SW 1271 (cell line): ENCODE measurements at places on chromosomes 11 and 22.

DNA sequence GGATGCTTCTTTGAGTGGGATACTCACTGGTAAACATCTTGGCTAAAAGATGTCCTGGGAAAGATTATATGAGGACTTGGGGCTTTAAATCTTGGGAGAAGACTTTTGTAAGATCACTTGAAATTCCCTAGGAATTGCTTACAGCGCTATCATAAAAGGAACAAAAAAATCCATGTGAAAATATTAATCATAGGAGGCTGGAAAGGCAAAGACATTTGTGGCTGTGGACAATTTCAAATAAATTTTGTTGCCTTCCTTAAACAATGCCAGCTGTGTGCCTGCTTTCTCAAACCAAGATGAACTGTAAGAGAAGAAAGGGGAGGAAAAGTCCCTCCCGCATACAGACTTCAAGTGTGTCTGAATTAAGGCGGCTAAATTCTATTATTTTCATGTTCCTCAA, 75.6 kb downstream of the SNX19 start:
- no peak for DNase-seq

GRCh38 chr11:27977031-27977430, 130.9 kb downstream of the KIF18A start:
- no peak for DNase-seq

DNA sequence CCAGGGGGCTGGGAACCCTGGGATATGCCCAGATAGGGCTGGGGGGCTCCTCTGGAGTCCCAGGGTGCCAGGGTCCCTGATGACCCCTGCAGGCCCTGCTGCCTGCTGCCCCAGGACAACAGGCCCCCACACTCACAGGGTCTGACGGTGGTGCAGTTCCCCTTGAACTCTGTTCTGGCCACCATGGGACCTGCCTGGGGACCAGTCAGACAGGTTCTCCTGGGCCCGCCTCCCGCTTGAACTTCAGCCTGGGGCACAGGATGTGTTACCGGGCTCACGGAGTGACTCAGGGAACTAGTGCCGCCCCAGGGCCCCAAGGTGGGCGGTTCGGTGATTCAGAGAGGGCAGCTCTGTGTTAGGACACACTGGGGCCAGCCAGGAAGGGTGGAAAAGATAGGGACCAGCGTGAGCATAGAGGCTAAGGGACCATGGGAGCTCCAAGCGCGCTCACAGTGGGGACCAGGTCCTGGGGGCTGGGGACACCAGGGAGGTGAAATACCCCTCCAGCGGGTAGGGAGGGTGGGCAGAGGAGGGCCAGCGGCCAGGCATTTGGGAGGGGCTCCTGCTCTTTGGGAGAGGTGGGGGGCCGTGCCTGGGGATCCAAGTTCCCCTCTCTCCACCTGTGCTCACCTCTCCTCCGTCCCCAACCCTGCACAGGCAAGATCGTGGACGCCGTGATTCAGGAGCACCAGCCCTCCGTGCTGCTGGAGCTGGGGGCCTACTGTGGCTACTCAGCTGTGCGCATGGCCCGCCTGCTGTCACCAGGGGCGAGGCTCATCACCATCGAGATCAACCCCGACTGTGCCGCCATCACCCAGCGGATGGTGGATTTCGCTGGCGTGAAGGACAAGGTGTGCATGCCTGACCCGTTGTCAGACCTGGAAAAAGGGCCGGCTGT, 21.5 kb upstream of the TXNRD2 start:
- DNase-seq, result peak; percentile 57

DNA sequence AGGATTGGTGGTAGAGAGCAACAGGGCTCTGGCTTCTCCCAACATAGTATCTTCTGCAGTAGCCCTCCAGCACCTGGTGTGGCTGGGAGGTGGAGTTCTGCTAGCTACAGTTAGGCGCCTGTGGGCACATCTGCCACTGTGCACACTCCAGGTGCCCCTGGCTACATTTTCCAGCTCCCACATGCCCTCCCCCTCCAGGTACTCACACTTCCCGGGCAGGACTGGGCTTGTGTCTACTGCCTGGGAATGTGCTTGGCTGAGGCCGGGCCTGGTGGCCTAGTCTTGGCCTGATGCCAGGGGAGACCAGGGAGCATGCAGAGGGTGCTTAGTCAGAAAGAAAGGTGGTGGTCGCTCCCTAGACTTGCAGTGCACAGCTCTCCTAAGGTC, 15.8 kb downstream of the PHLDB1 start:
- peak; percentile 43 for DNase-seq

DNA sequence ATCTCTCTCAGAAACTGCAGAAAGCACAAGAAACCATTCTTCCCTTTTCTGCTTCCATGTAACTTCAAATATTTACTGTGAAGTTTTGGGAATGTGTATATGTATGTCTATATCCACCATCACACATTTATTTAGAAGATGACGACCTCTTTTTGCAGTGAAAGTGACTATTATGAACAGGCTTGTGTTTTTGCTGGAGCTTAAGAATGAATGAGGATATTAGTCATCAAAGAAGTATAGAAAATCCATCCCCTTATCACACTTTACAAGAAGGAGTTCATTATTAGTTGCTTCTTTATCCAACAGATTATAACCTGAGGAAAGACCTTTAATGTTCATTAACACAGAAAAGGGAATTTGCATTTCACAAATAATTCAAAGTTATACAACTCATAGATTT, 21.1 kb upstream of the SLC5A12 start:
- DNase-seq, result no peak

GRCh38 chr22:27144321-27144720, 486.9 kb downstream of the MIAT start:
- DNase-seq, result no peak

DNA sequence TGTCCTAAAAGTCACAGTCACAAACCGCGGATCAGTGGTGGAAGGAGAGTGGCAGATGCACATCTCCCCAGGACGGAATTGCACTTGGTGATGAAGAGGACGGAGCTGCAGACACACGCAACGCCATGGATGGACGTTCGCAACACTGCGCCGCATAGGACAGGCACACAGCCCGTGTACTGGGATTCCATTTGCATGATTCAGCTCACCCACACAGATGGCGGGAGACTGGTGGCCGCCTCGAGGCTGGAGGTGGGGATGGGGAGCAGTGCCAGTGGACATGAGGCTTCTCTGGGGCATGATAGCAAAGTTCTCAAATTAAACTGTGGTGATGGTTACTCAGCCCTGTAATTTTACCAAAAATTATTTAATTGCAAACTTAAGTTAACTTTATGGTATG, 37.4 kb downstream of the DUSP8 start:
- no peak for DNase-seq

GRCh38 chr22:38864361-38865191, 7.4 kb downstream of the CBX6 start:
- no peak for DNase-seq

- no peak for DNase-seq
Observed at GRCh38 chr11:115162919-115163318, 341.3 kb downstream of the CADM1 start.

DNA sequence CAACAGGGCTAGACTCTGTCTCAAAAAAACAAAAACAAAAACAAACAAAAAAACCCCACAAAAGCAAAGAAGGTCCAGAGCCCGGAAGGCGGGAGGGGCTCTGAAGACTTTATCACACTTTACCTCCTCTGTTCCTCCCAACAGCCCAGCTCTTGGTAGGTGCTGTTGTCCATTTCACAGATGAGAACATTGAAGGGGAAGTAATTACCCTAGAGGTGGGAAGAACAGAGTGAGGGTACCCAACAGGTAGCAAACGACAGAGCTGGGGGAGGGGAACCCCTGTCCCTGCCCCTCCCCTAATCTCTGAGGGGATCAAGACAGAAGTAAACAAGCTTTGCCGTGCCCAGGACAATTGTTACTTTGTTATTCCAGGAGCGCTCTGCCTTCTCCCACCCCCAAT, 1.0 kb upstream of the BIK start:
- DNase-seq, result no peak

DNA sequence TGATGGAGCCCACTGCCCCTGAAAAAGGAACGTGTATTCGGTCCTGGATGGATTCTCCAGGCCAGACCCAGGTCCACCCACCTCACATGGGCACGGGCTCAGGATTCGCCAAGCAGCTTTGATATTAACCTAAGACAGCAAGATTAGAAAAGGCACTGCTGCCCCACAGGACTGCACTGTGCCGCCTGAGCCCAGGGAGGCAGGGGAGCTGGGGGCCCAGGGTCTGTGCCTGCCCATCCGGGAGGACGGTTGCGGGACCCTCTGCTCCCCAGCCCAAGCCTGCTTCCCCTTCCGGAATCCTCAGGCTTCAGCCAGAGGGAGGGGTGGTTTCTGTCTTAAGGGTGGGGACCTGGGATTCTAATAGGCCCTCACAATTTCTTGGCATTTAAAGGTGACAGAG, 13.5 kb upstream of the VSIG10L2 start:
- no peak for DNase-seq

GRCh38 chr22:17370026-17370765, 936 bp downstream of the CECR2 start:
- no peak for DNase-seq

DNA sequence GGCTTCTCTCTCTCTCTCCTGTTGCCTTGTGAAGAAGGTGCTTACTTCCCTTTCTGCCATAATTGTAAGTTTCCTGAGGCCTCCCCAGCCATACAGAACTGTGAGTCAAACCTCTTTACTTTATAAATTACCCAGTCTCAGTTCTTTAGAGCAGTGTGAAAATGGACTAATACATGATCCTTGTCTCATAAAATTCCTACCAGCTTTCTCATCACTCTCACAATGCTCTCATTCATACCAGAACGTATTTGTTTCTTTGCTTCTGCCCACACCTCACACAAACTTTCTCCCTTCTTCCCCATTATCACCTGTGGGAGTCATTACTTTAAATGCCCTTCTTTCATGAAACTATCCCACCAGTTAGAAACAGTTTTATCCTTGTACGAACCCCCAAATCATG, 62.7 kb upstream of the ARHGAP42 start:
- no peak for DNase-seq

DNA sequence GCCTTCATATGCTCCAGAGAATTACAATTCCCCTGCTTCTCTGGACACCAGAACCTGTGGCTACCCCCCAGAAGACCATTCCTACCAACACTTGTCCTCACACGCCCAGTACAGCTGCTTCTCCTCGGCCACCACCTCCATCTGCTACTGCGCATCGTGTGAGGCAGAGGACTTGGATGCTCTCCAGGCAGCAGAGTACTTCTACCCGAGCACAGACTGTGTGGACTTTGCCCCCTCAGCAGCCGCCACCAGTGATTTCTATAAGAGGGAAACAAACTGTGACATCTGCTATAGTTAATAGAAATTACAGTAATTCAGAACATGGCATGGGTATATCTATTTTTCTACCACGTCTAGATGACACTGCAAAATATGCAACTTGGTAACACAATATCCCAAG, 9.8 kb downstream of the POU2AF3 start:
- no peak for DNase-seq

DNA sequence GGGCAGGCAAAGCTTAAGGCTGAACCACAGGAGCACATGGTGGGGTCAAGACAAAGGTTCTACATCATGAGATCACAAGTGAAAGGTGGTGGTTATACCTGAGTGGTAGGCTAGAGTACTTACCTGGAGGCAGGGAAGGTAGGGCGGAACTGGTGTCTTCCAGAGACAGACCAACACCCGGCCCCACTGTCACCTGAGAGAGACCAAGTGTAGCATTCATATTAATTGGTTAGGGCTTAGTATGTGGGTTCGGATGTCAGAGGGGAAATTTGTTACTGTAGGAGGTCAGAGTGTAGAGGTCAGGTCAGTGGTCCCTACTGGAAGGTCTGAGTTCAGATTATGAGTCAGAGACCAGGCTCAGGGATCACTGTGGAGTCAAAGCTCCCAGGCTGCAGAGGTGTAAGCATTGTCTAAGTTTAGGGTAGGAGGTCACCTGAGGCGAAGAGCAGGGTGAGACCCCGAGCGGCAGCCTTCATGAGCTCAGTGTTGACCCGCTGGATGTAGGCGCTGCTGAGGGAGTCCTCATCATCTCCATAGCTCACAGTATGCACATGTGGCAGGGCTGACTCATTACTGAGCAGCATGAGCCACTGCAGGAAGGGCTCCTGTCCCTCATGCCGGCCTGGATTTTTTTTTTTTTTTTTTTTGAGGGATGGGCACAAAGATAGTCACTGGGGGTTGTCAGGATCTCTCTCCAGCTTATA, 3.2 kb downstream of the TPP1 start:
- DNase-seq, result no peak

DNA sequence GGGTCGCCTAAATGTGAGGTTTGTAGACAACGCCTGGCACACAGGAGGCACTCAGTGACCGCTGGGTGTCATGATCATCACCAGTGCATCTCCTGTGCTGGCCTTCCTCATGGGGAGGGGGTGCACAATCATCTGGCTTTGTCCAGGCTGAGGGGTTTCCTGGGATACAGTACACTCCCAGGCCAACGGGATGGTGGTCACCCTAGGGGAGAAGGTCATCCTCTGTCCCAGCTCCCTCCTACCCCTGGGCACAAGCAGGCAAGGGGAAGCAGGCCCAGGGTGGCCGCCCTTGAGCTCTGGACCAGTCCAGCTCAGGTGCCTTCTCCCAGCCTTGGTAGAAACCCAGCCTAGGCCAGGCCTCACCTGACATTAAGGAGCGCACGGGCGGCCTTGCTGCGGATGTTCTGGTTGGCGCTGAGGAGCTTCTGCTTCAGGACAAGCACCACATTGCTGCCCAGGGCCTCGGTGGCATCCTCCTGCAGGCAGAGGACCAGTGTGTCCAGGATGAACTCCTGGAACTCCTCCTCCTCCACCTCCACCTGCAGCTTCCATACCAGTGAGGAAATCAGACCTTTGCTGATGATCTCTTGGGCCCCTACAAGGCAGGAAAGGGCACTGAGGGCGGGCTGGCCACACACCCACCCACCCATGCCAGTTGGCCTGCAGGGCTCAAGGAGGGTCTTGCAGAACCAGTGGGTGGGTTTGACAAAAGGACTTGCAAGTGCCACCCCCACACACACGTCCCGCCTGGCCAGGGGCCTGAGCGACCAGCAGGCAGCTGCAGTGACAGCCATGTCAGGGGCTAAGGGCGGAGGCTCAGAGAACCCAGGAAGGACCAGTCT, 6.6 kb upstream of the GNAZ start:
- no peak for DNase-seq

DNA sequence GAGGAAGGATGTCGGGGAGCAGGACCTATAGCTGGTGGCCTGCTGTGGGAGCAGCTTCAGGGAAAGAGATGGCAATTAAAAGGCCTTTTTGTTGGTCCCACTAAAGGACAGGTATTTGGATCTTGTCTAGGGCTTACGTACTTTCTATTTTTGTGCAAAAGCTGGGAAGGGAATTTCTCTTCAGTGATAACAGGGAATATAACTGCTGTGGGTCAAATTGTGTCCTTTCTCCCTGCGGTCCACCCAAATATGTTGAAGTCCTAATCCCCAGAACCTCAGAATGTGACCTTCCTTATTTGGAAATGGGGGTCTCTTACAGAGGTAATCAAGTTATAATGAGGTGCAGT, 14.0 kb downstream of the HSPA8 start:
- DNase-seq, result no peak

DNA sequence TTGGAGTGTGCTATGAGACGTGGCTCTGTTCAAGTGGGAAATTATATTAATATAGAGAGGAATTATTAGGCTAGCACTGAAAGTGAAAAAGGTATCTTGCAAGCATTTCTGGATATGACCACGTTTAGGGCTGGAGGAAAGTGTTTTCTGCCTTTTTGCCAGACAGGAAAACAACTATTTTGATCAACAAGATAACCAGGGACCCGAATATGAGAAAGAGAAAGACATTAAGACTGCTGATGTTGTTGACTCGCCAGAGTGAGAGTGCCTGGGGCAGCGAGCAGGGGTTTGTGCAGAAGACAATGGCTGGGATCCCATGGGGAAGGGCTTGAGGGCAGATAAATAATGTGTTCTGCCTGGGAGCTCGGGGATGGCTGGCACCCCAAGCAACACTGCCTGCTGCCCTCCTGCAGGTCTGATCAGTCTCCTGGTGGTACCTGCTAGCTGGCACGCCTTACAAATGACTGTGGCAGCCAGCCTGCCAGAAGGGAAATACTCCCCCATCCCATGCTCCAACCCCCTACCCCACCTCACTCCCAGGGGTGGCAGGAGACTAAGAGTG, 23.1 kb upstream of the CHST1 start:
- no peak for DNase-seq
